Right cardiac atrium (tissue), 5 donors: ENCODE measurements at places on chromosomes 7 and 10.

GRCh38 chr10:101644002-101644401 is 51.0 kb downstream of the FBXW4 start:
- DNase-seq, result no peak

GRCh38 chr10:94546049-94546900 is 687 bp downstream of the HELLS start:
- no peak for DNase-seq

GRCh38 chr7:128904381-128905197 is 5.9 kb downstream of the KCP start:
- DNase-seq, result peak; percentile 43

GRCh38 chr7:128947854-128948253 is 10.1 kb downstream of the IRF5 start:
- DNase-seq, result no peak

GRCh38 chr7:14606101-14606500 is 296.4 kb downstream of the DGKB start:
- no peak for DNase-seq

- DNase-seq, result peak; percentile 71
Observed at GRCh38 chr7:11193131-11193867, 219.6 kb downstream of the PHF14 start.

- DNase-seq, result no peak
Observed at GRCh38 chr7:100510437-100511239, 26.9 kb downstream of the NYAP1 start.

DNA sequence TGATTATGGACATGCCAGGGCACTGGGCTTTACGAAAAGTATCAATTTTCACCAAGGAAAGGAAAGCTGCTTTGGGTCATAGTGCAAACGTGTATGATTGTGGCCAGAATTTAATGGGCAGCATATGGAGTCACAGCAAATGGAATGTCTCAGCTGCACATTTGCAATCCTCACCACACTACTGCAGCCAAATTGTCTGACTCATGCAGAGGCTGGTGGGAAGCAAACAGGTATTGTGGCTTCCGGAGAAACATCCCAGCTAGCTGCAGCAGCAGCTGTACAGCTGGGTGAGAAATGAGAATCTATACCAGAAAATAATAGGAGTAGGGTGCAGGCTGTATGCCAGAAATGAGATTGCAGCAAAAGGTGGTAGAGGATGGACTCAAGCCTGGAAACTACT is 374.7 kb upstream of the VWC2 start:
- DNase-seq, result no peak

DNA sequence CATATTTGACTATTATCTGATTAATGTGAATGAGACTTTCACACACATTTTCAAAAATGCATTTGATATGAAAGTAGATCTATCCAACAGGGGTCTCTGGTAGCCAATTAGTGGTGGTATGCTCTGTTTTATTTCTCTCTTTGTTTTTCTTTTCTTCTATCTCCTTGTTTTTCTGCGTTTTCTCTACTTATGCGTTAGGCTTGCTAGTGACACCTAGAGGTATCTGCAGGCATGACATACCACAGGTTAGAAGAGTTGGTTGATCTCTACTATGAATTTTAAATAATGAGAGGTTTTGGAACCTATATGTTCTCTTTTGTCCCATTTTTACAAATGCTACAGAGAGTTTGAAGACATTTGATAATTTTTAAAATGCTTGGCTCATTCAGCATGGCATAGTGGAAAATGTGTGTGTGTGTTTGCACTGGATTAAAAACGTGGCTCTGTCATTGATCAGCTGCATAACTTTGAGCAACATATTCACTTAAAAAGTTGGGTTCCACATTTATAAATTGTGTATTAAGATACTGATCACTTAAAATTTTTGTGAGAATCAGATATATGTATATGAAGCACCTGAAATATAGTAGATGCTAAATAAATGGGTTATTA is 28.1 kb upstream of the PLXDC2 start:
- no peak for DNase-seq
